Gastrocnemius medialis (tissue), 4 donors: ENCODE measurements at places on chromosomes 6 and 20. TPM values are rescaled to one million over a fixed set of nuclear protein-coding genes. Genes with fewer than 3 reads are reported as not detected.

The LINC00237 gene
- not detected for total RNA-seq

The GNMT gene
- 0.42 TPM for total RNA-seq

The SLC13A3 gene
- 0.20 TPM for total RNA-seq

The ZSCAN31 gene
- total RNA-seq: 2.4 TPM

The SLC2A4RG gene
- total RNA-seq: 32.9 TPM

The BEND6 gene
- 0.97 TPM for total RNA-seq

The VGLL2 gene
- total RNA-seq: 27.5 TPM

The PAK5 gene
- total RNA-seq: not detected

The ARG1 gene
- 2.3 TPM for total RNA-seq

The CPXM1 gene
- 0.81 TPM for total RNA-seq

The OR2J2 gene
- total RNA-seq: not detected

The RAET1G gene
- not detected for total RNA-seq

The HLA-DOB gene
- 0.22 TPM for total RNA-seq

The RPL7L1 gene
- 87.1 TPM for total RNA-seq

The GTSF1L gene
- not detected for total RNA-seq

The CST2 gene
- not detected for total RNA-seq

The RBPJL gene
- total RNA-seq: not detected

The GPX5 gene
- not detected for total RNA-seq

The SERINC1 gene
- total RNA-seq: 273 TPM

The PI3 gene
- 1.4 TPM for total RNA-seq

The RGS17 gene
- total RNA-seq: not detected

The TDRD6 gene
- 0.10 TPM for total RNA-seq

The ZNF311 gene
- not detected for total RNA-seq

The LTB gene
- total RNA-seq: not detected

The DEFB123 gene
- total RNA-seq: not detected

The SLC22A1 gene
- total RNA-seq: 0.78 TPM

The ENPP4 gene
- 36.2 TPM for total RNA-seq

The GPR6 gene
- total RNA-seq: not detected

The SNAP25 gene
- total RNA-seq: not detected

The PRKN gene
- 8.4 TPM for total RNA-seq

The GMPR gene
- 266 TPM for total RNA-seq

The CDS2 gene
- total RNA-seq: 15.1 TPM

The APOBEC2 gene
- total RNA-seq: 115 TPM

The IRAK1BP1 gene
- 1.8 TPM for total RNA-seq

The STX11 gene
- total RNA-seq: 5.2 TPM

The DPPA5 gene
- total RNA-seq: not detected

The LY6G6C gene
- total RNA-seq: not detected

The SLC17A3 gene
- 0.22 TPM for total RNA-seq

The SEL1L2 gene
- total RNA-seq: 0.71 TPM

The SUMO4 gene
- total RNA-seq: 0.33 TPM

The BICRAL gene
- total RNA-seq: 10.2 TPM

The TNFAIP3 gene
- 7.1 TPM for total RNA-seq

The PLCB1 gene
- total RNA-seq: 7.2 TPM

The HLA-DPA1 gene
- 27.3 TPM for total RNA-seq

The SUPT3H gene
- total RNA-seq: 9.0 TPM

The HUS1B gene
- total RNA-seq: 0.97 TPM

The LGSN gene
- not detected for total RNA-seq

The DDX27 gene
- 21.5 TPM for total RNA-seq

The SSTR4 gene
- not detected for total RNA-seq

The PRR18 gene
- not detected for total RNA-seq

The B4GALT5 gene
- 48.6 TPM for total RNA-seq

The PRPH2 gene
- total RNA-seq: 3.0 TPM

The RAMACL gene
- total RNA-seq: 0.46 TPM
